HS-5 (cell line): ENCODE measurements at places on chromosomes 7 and 10.

GRCh38 chr10:35413985-35414861 is 77.9 kb downstream of the CCNY start:
- DNase-seq = no peak

GRCh38 chr10:13788711-13789447 is 202.1 kb downstream of the PRPF18 start:
- no peak for DNase-seq

GRCh38 chr7:26487780-26488515 is 196.3 kb downstream of the SNX10 start:
- DNase-seq = no peak

GRCh38 chr7:26655781-26656180 is 208.6 kb downstream of the SKAP2 start:
- DNase-seq = no peak

DNA sequence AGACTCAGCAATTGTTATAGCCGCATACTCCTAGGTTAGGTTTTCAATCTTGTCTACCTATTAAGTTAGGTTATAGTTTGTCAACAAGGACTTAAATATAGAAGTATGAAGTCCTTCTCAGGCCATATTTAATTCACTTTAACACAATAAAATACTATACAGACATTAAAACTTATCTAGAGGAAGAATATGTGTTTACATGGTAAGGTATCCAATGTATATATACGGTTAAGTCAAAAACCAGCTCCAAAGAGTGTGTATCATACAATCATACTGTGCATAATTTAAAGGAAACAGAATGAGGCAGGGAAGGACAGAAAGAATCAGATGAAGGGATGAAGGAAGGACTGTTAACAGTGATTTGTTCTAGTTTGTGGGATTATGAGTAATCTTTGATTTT is 79.5 kb upstream of the LANCL2 start:
- DNase-seq = no peak

GRCh38 chr10:78286186-78286585 is 252.5 kb downstream of the RPS24 start:
- no peak for DNase-seq

DNA sequence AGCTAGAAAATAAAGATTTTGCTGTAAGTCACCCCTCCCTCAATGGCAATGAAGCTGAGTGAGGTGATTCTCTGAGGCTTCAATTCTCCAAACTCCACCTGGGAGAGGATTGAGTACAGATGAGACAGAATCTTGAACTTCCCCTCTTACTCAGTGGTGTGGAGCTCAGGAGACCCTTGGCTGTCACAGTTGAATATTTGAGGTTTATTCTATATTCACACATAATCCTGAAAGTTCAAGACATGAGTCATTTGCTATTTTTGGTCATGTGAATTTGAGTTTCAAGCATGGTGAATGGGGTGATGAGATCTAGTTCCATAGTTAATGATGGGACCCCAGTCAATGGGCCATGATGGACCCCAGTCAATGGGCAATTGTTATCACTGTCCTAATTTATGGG is 13.9 kb upstream of the TECTB start:
- no peak for DNase-seq

DNA sequence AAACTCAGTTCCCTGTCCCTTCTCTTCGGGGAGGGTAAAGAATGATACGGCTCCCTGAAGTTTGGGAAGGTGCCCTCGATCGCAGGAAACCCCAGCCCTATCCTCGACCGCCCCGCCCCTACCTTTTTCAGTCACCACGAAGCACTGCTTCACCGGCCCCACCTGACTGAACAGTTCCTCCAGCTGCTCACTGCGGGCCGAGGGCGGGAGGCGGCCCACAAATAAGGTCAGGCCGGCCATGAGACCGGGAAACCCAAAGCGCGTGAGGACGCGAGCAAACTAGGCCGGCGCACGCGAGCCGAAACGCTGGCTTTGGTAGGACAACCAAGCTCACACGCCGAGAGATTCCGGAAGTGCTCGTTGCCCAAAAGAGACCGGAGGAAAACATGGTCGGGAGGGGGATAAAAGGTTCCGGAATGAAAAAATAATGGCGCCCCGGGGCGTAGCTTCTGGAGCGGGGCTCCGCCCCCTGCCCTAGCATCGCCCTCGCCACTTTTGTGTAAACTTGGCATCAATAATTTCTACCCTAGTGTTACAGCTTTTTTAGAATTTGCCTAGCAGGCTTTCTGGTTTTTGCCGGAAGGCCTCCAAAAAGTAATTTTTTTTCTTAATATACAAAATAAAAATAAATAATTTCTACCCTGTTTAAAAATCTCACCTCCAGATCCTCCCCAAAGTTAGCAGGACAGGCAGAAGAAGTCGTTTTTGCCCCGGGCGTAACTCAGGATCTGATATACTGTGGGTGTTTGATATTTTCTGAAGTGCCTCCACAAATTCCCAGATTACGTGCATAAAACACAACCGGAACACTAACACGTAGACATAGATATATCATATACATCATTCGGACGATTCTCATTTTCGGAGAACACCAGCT is at the start of gene RBM28:
TSS of gene RBM28 (minus strand) at position 355 of the 877 bp plus-strand sequence. CDS start at position 240, 115 bp downstream.
- DNase-seq = peak; percentile 58
